ENCODE measurements at places on chromosomes 1 and 21.

GRCh38 chr1:77509898-77510297, 172.6 kb downstream of the ZZZ3 start:
- DNase-seq: no peak

GRCh38 chr1:180168786-180169639, 14.3 kb downstream of the QSOX1 start:
- DNase-seq: no peak

DNA sequence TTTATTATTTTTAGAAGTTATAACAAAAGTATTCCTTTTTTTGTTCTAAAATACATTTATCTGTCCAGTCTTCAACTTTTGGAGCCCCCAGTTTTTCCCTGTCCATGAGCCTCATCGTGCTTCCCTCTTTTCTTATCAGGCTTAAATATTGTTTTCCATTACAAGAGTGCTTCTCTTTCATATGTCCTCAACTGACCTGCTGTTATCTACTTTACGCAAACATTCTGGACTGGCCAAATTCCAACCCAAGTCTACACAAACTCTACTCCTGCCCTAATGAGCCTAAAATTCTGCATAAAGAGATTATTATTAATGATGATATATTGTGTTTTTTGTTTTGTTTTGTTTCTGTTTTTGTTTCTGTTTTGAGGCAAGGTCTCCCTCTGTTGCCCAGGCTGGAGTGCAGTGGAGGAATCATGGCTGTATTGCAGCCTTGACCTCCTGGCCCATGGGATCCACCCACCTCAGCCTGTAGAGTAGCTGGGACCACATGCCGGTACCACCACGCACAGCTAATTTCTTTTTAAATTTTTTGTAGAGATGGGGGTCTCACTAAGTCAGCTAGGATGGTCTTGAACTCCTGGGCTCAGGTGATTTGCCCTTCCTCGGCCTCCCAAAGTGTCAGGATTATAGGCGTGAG, 318.8 kb upstream of the NEGR1 start:
- DNase-seq: no peak

DNA sequence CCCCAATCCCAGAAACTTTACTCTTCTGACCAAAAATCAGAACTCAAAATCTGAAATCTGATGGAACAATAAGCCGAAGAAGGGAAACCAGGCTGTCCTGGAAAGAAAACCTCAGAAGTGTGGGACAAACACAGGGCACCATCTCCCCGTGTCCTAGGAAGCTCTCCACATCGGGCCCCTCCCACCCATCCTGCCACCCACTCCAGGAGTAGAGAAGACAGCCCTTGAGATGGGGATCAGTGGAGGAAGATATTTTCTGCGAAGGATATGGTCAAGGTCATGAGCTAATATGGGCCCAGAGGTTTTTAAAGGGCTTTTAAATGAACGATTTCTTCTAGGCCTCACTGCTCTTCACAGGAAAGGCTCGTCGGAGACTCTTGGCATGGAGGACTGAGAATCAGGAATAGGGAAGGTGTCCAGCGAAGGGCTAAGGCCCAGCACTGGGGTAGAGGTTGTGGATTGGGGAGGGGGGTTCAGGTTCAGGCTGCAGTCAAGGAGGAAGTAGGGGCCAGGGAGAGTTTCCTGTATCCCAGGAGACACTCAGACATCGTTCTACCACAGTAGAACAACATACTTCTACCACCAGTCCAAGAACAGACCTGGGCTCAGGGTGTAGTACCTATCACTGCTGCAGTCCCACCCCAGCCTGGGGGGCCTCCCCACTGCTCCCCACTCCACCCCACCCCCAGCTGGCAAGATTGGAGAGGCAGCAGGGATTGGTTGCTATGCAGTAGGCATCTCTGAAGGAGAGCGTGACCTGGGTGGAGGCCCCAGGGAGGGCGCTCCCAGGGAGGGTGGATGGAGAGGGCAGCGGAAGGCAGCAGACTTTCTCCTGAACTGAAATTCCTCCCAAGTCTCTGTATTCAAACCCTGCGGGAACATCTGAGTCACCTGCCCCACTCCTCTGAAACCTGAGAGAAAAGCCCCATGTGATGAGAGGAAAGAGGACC, 1.2 kb upstream of the S100A5 start:
- DNase-seq: no peak

DNA sequence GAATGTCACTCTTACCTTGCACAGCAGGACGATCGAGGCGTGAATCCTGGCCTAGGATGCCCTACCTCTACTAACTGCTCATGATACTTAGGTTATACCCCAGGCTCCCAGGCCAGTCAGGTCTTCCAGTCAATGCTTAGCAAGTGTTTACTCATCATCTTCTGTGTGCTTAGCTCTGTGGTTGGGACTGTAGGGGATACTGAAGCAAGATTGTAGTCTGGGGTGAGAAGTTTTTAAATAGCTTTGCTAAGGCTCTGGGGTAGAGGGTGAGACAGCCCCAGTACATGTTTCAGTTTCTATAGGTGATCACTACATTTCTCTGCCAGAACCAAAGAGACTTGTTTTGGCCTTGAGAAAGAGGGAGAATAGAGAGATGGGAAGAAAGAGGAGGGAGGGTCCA, 250.8 kb upstream of the KIAA0040 start:
- DNase-seq: no peak

GRCh38 chr1:94384485-94385265, 33.5 kb upstream of the ABCD3 start:
- no peak for DNase-seq

Measured in stimulated activated CD4-positive, alpha-beta T cell treated with anti-CD3 and anti-CD28 coated beads, Interleukin-1b, Interleukin-23, amount 100 ng/mL, for 1 hour (primary cell).